IMR-90 (cell line): ENCODE measurements at places on chromosomes 13 and 19. TPM values are rescaled to one million over a fixed set of nuclear protein-coding genes. Genes with fewer than 3 reads are reported as not detected.

The UBE2S gene
- 69.5 and 74.4 TPM in 2 replicates for total RNA-seq

The ZNF649 gene
- 9.2 and 10.4 TPM in 2 replicates for total RNA-seq

The ZNF331 gene
- 11.1 and 12.2 TPM in 2 replicates for total RNA-seq

The KLK10 gene
- not detected in 2 replicates for total RNA-seq

The TMEM59L gene
- total RNA-seq = under 0.01 and 0.28 TPM in 2 replicates

The SHISA7 gene
- total RNA-seq = not detected in 2 replicates

The ACP5 gene
- 0.28 and 0.54 TPM in 2 replicates for total RNA-seq

The CALR3 gene
- total RNA-seq = not detected in 2 replicates

The ZNF99 gene
- total RNA-seq = not detected in 2 replicates

The NFIC gene
- 21.9 and 26.9 TPM in 2 replicates for total RNA-seq

The ZNF563 gene
- total RNA-seq = 2.0 and 3.1 TPM in 2 replicates

The TEX29 gene
- total RNA-seq = not detected in 2 replicates
